ENCODE measurements at places on chromosomes 6 and 20.

DNA sequence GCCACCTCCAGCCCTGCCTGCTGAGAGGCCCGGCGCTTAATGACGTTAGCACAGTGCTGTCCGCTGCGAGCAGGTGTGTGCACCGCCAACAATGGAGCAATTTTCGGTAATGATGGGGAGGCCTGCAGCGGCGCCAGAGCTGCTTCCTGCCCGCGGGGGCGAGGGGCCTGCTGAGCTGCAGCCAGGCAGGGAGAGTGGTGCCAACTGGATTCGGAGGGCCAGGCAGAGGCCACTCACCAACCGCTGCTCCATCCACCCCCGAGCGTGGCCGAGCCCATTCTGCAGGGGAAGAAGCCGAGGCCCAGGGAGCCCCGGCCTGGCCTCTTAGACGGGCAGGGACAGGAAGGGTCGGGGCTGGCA, 9.6 kb downstream of the HRH3 start:
- DNase-seq = no peak

- no peak for DNase-seq
Observed at GRCh38 chr20:50992336-50992732, 30.6 kb downstream of the KCNG1 start.

DNA sequence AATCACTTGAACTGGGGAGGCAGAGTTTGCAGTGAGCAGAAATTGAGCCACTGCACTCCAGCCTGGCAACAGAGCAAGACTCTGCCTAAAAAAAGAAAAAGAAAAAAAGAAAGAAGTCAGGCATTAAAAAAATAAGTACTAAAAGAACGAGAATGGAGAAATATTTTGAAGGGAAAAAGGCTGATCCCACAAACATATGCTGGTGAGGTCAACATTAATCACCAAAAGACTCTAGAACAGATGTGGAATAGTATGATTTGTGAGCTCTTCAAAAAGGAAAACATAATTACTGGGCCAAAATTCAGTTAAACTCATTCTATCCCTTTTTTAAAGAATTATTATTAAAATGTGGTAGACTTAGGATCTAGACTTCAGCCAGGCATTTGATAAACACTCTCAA, 61.2 kb upstream of the NRSN1 start:
- no peak for DNase-seq

- DNase-seq = no peak
Observed at GRCh38 chr20:37273988-37274387, 12.4 kb upstream of the GHRH start.

DNA sequence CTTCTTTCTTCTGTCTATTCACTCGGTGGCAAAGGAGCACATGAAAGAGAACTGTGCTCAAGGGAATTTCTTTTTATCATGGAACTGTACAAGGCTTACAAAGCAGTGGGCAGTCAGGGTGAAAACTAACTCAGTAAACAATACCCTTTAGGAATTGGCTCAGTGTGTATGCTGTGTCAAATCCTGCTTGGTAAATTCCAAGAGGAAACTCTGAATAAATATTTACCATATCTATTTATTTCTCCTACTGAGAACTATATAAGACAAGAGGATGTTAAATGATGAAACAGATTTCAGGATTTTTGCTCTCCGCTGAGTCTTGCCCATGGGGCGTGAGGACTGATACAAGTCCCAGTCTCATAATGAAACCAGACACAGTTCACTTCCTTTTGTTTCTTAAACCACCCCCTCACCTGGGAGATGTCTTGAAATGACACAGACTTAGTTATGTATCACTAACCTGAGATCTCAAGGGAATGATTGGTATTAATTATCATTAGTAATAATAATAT, 188.8 kb downstream of the BACH2 start:
- DNase-seq = no peak

- DNase-seq = no peak
Observed at GRCh38 chr6:29263001-29263400, 38.5 kb upstream of the OR14J1 start.

GRCh38 chr6:138795809-138796603, at the start of gene ECT2L:
Gene ECT2L (plus strand): TSS chr6:138796087. CDS start chr6:138813275, 17,188 bp downstream.
- DNase-seq = no peak

DNA sequence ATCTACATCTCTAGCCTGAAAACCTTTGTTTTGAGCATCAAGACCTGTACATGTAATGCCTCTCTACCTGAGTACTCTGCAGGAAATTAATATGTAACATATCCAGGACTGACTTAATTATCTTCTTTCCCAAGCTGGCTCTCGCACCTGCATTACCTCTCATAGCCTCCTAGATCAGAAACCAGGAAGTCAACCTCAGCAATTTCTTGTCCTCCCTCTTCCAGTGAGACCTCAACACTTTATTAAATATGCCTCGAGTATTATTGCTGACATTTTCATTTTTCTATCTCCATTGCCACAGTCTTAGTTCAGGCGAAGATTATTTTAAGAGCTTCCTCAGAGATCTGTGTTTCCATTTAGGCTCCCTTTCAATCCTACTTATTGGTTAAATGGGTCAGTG, 69.0 kb downstream of the MACROD2 start:
- DNase-seq = no peak

- DNase-seq = no peak
Observed at GRCh38 chr6:109456710-109457561, 1.4 kb upstream of the MICAL1 start.

DNA sequence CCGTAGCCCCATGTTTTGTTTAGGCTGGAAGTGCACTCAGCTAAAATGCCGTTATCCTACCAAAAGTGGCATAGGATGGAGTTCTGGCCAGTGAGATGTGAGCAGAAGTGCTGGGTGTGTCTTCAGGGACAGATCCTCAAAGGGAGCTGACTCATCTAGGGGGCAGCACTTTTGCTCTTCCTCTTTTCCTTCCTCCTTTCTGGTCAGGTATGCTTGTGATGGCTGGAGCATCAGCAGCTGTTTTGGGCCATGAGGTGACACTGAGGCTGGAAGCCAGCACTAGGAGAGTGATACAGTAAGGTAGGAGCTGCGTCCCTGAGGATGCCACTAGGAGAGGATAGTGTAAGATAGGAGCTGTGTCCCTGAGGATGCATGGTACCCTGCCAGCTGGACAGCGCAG, 4.6 kb upstream of the OSBPL2 start:
- DNase-seq = no peak

GRCh38 chr6:148866657-148867268, 119.9 kb downstream of the UST start:
- DNase-seq = no peak

DNA sequence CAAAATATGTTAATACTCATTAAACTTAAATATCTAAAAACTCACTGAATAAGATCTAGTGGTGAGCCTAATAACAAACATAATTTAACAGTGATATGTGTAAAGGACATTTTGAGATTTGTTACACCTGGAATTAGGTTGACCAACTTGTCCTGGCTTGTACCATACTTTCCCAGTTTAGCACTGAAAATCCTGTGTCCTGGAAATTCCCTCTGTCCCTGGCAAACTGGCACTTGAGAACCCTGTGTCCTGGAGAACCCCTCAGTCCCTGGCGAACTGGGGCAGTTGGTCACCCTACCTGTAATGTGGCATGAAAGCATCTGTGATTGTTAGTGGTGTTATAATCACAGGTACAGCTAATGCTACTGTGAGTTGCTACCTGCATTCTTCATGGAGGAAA, 6.9 kb upstream of the PRND start:
- DNase-seq = no peak

Measured in HL-60 (cell line).